ENCODE measurements at places on chromosomes 4 and X.

- DNase-seq = no peak
These were observed 28.6 kb downstream of the NYX start for GRCh38 chrX:41475591-41476241.

DNA sequence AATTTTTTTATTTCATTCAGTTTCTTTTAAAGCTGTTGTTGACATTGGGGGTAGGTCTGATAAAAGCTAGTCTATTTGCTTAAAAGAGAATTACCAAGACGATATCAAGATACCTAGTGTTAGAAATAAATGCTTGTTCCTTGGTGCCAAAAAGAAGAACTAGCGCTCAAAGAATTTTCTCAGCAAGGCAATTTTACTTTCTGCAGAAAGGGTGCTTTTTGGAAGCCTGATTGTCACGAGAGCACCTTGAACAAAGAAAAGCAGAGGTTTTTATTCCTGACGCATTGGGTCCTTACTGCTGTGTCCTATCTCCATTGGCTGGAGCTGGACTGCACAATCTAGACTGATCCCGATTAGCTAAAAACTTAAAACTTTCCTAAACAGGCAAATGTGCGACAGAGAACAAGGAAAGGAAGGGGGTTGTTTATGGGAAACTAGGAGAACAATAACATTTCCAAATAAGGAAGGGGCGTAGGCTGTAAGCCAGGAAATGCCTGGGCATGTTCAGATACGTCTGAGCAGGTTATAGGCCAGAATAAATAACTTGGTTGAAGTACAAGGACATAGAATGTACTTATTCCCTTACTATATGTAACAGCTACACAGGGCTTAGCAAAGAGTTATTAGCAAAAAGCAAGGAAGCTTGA, 50.3 kb upstream of the STPG2 start:
- no peak for DNase-seq

DNA sequence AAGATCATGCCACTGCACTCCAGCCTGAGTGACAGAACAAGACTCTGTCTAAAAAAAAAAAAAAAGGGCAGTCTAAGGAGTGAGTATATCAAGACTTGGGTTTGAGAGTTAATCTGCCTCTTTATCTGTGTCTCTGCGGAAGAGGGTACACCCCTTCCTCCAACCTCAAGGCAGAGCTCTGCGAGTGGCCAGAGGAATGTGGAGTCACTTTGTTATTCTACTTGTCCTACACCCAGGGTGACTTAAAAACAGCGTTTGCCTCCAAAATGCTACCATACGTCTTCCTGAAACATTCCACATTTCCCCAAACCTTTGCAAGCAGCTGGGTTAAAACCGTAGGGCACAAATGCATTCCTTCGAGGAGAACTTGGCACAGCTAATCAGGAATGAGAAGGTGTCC, 199.9 kb downstream of the SHOX start:
- DNase-seq = no peak

DNA sequence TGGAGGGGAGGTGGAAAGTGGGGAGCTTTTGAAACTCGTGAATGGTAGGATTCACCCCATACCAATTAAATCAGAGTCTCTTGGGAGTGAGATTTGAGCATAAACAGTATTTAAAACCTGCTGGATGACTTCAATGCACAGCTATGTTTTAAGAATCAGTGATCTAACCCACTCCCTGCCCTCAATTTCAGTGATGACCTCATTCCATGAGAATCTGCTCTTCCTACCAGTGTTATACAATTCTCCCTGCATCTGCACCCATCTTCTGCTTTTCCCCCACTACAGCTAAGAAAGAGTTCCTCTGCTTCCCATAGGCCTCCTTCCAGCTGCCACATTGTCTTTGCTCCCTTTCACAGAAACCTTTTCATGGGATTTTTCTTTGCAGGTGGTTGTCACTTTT, 18.3 kb upstream of the H2AZ1 start:
- DNase-seq = no peak

- no peak for DNase-seq
These were observed 79.7 kb downstream of the ABCB7 start for GRCh38 chrX:75076429-75076828.

GRCh38 chr4:8052160-8052691, 106.4 kb downstream of the ABLIM2 start:
- DNase-seq = no peak

DNA sequence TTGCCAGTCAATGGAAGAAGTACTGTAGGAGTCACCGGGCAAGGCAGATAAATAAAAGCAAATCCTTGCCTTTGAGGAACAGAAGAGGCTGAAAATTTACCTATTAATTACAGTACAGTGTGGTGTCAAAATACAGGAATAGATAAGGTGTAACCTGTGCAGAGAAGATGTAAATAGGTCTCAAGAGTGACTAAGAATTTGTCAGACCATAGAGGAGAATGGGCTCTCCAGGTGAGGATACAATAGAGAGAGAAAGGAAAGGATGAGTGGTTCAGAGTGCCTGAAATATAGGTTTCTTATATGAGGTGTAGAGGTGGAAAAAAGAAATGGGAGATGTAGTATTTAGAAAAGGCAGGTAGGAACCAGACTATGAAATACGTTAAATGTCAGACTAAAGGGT, 801 bp upstream of the ZC4H2 start:
- no peak for DNase-seq

DNA sequence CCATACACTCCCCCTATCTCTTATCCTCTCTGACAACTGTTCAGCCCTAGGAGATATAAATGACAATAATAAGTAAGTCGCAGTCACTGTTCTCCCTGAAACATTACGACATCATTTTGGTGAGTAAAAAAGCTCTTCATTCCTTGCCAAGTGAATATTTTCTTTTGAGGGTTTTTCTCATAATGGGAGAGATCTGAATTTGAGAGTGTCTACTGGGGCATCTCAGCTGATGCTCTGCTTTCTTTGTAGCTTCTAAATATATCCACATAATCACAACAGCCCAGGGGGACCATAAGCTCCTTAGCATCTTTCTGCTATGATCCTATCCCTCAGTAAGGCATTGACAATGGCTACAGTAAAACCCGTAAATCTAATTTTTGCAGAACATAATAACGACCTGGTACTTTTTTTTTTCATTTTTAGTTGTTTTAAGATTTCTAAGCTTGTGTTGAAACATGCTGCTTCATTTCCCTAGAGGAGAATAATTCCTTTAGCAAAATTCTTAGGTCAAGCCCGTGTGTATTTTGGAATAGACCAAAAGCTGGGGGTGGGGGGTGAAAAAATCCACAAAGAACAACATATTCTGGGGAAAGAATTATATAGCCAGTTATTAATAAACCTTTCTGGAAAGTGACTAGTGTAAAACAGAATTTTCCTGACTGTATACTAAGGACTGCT, 78.1 kb upstream of the GPM6B start:
- no peak for DNase-seq

DNA sequence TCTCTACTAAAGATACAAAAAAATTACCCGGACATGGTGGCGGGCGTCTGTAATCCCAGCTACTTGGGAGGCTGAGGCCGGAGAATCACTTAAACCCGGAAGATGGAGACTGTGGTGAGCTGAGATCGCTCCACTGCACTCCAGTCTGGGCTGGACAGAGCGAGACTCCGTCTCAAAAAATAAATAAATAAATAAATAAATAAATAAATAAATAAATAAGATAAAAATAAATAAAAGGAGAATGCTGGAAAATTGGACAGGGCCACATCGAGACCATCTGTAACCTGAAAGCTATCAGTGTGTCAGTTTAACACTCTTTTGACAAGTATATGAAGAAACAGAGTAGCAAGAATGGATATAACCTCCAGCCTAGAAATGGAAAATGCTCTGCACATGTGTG, 15.7 kb upstream of the FAT1 start:
- no peak for DNase-seq

DNA sequence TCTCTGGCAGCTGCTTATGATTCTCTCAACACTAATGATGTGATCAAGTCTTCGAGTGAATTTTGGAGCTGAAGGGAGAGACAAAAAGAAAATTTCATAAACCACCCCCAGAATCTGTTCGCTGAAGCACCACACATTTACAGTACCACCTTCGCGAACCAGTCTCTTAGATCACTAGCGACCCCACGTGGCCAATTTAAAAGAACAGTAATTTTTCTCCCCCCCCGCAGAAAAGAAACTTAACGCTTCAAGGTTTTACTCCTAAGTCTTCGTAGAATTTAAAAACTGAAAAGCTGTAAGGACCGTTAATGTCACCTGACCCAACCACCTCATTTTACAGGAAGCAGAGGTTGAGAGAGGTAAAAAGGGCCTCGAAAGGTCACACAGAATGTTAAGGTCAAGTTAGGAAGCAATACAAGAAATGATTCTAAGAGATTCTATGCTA, 187.5 kb downstream of the QDPR start:
- DNase-seq = no peak

DNA sequence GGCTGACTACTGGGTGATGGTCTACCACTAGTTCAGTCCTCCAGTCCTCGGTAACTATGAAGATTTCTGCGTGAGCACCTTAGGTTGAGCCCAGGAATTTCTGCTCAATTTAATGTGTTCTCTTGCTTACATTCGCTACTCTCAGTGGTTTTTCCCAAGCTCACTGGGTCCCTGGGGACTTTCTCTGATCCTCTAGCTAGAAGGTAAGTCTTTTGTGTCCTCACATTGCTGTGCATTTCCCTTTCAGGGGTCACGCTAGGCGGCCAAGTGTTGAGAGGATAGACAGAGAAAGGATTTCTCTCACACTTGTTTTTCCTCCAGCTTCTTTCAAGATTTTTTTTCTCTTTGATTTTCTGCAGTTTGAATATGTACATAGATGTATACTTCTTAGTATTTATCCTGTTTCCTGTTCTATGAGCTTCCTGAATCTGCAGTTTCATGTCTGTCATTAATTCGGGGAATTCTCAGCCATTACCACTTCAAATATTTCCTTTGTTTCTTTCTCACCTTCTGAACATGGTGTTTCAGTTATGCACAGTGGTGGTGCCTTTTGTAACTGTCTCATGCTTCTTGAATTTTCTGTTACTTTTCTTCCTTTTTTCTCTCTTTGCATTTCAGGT, 17.5 kb downstream of the MAGEA9 start:
- DNase-seq = no peak

- no peak for DNase-seq
These were observed 152.1 kb upstream of the PPP1R2C start for GRCh38 chrX:42930071-42930470.

DNA sequence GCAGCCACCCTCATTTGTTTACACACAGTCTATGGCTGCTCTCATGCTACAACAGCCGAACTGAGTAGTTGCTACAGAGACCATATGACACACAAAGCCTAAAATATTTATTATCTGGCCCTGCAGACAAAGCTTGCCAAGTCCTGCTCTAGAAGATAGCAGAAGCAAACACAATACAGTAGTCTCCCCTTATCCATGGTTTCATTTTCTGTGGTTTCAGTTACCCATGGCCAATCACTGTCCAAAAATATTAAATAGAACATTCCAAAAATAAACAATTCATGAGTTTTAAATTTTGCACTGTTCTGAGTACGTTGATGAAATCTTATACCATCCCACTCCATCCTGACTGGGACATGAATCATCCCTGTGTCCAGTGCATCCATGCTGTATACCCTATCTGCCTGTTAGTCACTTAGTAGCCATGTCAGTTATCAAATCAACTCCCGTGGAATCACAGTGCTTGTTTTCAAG, 40.2 kb upstream of the ZNF81 start:
- no peak for DNase-seq

DNA sequence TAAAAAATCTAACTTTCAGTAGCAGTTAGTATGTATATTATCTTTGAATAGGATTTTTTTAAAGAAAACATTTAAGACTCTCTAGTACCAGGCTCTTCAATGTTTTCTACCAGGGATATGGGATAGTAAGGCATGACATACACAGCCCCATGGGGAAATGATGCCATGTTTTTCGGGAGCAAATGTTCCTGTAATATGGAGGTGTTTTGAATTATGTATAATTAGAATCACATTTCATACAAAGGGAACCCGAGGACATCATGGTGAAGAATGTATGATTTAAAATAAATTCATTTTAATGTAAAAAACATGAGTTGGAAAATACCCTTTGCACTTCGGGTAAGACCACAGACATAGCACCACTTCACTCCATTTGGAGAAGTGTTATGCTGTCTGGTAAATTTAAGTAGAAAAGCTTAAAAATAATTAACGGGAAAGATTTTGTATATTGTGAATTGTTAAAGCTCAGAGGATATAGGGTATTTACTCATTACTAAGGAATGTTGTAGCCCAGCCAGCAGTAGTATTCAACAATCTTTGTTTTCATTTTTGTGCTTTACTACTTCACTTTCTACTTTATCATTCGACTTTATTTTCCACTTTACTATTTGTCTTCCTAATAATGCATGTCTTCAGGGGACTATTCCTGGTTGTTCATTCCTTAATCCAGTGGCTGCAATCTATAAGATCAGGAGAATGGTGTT, 2050.7 kb downstream of the ARAP2 start:
- DNase-seq = no peak

- DNase-seq = no peak
These were observed 547.8 kb upstream of the PCDH7 start for GRCh38 chr4:30172416-30172815.

DNA sequence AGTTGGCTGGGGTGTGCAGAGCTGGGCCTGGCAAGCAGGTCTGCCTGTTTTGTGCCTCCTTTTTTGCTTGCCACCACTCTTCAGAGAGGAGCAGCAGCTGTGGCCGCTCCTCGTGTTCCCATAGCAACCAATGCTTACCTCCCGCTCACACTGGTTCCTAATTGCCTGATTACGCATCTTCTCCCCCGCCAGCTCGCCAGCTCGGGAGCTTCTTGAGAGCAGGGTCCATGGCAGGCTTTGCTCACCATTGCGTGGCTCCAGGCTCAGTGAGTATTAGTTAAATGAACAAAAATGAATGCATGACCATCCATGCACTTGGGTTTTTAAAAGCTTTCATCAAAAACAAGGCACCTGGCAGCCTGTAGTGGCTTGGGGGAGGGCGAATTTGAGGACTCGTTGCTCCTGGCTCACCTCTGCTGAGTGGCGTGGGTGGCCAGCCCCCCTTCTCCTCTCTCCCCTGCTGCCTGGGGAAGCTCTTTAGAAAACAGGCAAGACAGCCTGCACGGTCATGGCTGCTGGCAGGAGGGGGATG, 14.2 kb upstream of the PJA1 start:
- peak; percentile 31 for DNase-seq

- no peak for DNase-seq
These were observed 10.1 kb upstream of the PNMA5 start for GRCh38 chrX:153003981-153004380.

DNA sequence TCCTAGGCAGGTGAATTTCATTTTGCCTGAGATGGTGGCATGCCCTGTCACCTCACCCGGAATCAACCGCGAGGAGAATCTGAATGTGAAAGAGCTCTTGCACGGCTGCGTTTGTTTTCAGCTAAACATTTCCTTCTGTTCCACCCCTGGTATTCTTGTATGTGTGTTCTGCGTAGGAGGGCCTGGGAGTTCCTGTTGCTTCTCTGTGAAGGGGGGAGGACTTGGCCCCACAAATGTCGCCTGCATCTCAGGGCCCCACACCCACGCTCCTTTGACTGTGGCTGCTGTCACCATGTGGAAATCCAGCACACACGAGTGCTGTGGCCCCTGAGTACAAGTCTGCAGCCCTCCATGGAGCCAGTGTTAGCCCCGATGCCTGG, 45.8 kb upstream of the CLCN4 start:
- no peak for DNase-seq

DNA sequence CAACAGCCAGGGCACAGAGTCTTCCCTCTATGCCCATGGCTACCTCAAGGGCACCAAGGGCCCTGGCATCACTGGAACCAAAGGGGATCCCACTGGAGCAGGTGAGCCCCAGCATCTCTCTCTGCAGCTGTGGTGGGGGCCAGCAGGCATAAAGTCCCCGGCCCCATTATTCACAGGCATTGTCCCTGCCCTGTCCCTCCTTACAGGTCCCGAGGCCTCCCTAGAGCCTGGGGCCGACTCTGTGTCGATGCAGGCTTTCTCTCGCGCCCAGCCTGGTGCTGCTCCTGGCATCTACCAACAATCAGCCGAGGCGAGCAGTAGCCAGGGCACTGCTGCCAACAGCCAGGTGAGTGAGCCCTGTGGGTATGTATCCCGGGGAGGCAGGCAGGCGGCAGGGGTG, 12.3 kb upstream of the UBA1 start:
- no peak for DNase-seq

Measured in NCI-H187 treated with DMSO at 0.1 percent for 48 hours (cell line).